ENCODE measurements at places on chromosomes 4 and X. TPM values are rescaled to one million over a fixed set of nuclear protein-coding genes. Genes with fewer than 3 reads are reported as not detected.
A peak's percentile ranks its signal among the peaks of the same experiment; 100 is the strongest.

ASB9 gene
- not detected for total RNA-seq

DNA sequence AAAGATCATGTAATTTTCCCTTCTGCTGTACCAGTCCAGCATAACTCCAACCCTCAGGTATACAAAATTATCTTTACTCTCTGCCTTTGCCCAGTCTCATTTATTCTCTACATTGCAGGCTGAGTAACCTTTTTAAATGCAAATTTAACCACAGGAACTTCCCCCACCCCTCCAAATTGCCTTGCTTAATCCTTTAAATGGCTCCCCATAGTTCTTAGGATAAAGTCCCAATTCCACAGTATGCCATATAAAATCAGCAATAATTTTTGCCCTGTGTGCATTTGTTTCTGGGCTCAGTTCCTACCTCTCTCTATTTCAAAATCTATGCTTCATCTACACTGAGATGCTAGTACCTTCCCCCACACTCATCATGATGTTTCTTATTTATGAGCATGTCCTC is 879.7 kb downstream of the RPA4 start:
- no peak overlapping the region for H3K27ac ChIP-seq
- H3K36me3 ChIP-seq = no peaks in the 10 kb centered on the region
- H3K4me3 ChIP-seq = no peak overlapping the region

ADH7 gene
- total RNA-seq = not detected

DNA sequence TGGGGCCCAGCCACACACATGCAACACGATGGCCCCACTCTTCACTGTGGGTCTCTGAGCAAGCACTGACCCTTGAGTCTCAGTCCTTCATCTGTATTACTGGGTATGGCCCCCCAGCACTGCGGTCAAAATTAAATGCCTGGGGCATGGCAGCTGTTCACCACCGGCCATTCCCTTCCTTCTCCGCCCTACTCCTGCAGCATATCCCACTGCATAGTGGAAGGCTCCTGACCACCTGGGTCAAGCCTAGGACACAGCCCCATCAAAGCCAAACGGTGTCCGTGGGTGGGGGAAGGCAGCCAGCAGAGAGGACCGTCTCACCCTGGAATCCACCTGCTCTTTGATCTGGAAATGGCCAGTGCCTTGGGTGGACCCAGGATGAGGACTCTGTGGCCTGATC is 30.7 kb downstream of the PPP2R2C start:
- no peak overlapping the region for H3K27ac ChIP-seq
- H3K36me3 ChIP-seq = no peaks in the 10 kb centered on the region
- DNase-seq = no peak
- peaks cover 46% of the 10 kb centered on the region for H3K27me3 ChIP-seq
- H3K4me1 ChIP-seq = no peaks in the 10 kb centered on the region

CC2D2A gene
- total RNA-seq = not detected

FAM9A gene
- not detected for total RNA-seq

CLNK gene
- total RNA-seq = not detected

WNK3 gene
- 1.2 TPM for total RNA-seq

CLCN5 gene
- total RNA-seq = 2.5 TPM

DNA sequence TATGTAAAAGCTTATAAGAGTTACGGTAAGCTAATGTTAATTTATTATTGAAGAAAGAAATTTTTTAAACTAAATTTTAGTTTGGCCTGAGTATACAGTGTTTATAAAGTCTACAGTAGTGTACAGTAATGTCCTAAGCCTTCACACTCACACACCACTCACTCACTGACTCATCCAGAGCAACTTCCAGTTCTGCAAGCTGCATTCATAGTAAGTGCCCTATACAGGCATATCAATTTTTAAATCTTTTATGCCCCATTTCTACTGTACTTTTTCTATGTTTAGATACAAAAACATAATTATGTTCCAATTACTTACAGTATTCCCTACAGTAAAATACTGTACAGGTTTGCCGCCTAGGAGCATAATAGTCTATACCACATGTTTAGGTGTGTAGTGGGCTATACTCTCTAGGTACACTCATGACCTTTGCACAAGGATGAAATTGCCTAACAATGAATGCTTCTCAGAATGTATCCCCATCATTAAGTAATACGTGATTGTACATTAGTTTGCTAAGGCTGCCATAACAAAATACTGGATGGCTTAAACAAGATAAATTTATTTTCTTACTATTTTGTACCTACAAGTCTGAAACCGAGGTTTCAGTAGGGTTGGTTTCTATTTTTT is 333.8 kb upstream of the PCDH7 start:
- no peaks in the 10 kb centered on the region for H3K36me3 ChIP-seq
- no peaks in the 10 kb centered on the region for H3K4me1 ChIP-seq
- no peak for DNase-seq
- no peaks in the 10 kb centered on the region for H3K27me3 ChIP-seq
- no peak overlapping the region for H3K27ac ChIP-seq

GRCh38 chrX:119132316-119132715 is 4.7 kb upstream of the KIAA1210 start:
- no peaks in the 10 kb centered on the region for H3K36me3 ChIP-seq
- DNase-seq = no peak
- H3K27ac ChIP-seq = no peak overlapping the region
- H3K27me3 ChIP-seq = peaks cover 4% of the 10 kb centered on the region
- H3K4me1 ChIP-seq = peaks cover 2% of the 10 kb centered on the region
- H3K4me3 ChIP-seq = no peak overlapping the region

- H3K27me3 ChIP-seq = no peaks in the 10 kb centered on the region
- no peak for DNase-seq
- no peaks in the 10 kb centered on the region for H3K36me3 ChIP-seq
- no peak overlapping the region for H3K27ac ChIP-seq
- no peak overlapping the region for H3K4me3 ChIP-seq
Observed at GRCh38 chr4:26813698-26814097, 46.9 kb upstream of the STIM2 start.

DNA sequence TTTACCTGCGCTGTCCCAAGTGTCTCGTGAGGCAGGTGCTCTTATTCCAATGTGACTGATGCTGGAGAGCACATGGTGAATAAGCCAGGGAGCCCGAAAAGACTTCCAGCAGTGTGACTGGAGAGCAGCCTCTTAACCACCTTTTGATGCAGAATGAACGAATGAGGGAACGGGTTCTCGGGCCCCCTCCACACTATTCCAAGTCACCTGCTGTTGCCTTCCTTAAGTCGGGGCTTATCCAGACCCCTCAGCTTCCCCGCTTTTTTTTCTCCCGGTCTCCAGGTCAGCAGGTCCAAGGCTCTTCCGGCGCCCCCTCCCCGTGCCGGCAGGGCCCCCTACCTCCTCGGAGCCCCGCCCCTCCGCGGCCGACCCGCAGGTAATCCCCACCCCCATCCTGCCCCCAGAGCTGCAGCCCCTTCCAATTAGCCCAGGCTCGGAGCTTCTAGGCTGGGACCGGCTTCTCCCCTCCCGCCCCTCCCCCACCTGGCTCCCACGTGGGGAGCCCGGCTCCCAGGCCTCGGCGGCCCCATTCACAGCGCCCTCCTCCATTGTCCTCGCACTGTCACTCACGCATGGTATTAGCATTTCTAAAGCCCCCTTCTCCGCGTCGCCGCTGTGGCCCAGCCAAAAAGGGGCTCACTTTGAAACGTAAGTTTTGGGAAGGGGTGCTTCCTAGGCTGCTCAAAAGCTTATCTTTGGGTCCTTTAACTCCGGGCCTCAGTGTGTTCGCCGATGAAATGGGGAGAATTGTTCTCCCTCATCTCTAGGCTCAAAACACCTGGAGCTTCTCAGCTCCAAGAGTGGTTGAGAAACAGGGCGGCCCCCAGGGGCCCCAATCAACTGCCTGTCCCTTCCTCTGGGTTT is 56.2 kb upstream of the PJA1 start:
- no peak overlapping the region for H3K4me3 ChIP-seq
- no peaks in the 10 kb centered on the region for H3K4me1 ChIP-seq
- no peaks in the 10 kb centered on the region for H3K36me3 ChIP-seq
- no peak overlapping the region for H3K27ac ChIP-seq
- H3K27me3 ChIP-seq = no peaks in the 10 kb centered on the region

DNA sequence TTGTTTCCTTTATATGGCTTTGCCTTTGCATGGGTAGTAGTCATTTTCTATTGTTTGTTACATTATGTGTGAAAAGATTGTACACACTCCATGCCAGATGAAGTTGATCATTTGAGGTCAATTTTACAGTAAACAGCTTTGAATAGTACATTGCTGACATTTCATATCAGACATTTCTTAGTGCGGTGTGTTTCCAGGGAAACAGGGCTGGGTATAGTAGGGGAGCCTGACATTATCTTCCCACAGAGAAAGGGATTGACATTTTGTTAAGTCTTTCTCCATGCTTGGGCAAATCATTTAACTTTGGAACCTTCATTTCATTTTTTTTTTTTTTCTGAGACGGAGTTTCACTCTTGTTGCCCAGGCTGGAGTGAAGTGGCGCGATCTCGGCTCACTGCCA is 5.0 kb downstream of the FUNDC2 start:
- peaks cover 28% of the 10 kb centered on the region for H3K4me1 ChIP-seq
- H3K4me3 ChIP-seq = no peak overlapping the region
- peaks cover 19% of the 10 kb centered on the region for H3K36me3 ChIP-seq
- H3K27me3 ChIP-seq = no peaks in the 10 kb centered on the region
- DNase-seq = no peak

POF1B gene
- not detected for total RNA-seq

DNA sequence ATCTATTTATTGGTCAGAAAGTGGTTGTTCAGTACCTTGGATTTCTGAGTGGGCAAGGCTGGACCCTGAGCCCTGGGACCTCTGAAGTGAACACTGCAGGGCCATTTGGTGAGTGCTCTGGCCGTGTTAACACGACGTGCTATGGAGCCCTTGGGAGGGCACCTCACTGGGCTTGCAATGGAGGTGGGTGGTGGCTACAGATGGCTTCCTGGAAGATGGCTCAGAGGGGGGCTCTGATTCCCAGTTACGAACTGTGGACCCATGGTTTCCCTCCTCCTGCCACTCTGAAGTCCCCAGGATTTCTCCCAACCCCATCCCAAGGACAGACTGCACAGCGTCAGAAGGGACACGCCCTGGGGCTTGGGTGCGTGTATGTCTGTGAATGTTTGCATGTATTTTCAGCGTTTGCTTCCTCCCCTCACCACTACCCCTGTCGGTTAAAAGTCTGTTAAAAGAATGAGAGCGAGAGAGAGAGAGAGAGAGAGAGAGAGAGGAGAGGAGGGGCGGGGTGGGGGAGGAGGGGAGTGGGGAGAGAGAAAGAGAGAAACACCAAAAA is 3.7 kb upstream of the RHOH start:
- H3K27ac ChIP-seq = peak overlapping the region; percentile 99
- H3K4me3 ChIP-seq = peak overlapping the region; percentile 100
- H3K4me1 ChIP-seq = peaks cover 36% of the 10 kb centered on the region
- peak; percentile 76 for DNase-seq

DNA sequence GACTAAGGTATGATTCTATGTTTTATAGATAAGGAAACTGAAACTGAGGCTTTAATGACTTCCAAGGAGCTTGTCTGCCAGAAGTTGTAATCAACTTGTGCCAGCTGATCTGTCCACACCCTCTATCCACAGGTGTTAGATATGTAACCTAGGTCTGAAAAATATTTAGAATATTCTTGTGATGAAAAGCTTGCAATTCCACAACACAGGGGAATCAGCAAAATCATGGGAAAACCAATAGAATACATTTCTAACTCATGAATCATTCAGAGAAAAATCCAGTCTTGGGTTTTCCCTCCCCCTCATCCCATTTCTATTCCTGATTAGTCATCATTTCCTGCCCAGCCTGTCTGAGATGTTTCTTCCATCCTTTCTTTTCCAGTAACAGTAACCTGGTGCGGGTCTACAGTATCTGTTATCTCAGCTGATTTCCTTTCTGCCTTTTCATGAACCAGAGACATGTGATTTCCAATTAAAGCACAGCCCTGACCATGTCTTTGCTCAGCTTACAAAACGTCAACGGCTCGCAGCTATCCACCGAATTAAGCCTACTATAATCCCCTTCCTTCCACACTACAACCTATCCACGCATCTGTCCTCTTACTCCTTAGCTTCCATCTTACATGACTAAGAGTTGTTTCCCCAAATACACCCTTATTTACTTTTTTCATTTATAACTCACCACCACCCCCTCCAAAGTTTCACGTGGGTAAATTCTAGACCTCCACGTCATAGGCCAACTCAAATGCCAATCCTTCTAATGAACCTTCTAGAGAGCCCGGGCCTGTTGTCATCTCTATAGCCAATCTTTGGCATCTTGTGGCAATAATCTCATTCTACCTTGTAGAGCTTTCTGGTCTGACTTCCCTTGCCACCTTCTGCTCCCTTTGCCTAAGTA is 961 bp upstream of the NOCT start:
- DNase-seq = no peak
- peak overlapping the region; percentile 96 for H3K27ac ChIP-seq
- peak overlapping the region; percentile 90 for H3K4me3 ChIP-seq
- no peaks in the 10 kb centered on the region for H3K36me3 ChIP-seq

CUL4B gene
- total RNA-seq = 64.7 TPM

SULT1E1 gene
- total RNA-seq = not detected

GRCh38 chr4:25916870-25917269 is 2.9 kb downstream of the SMIM20 start:
- DNase-seq = no peak
- peaks cover 29% of the 10 kb centered on the region for H3K4me1 ChIP-seq
- no peak overlapping the region for H3K27ac ChIP-seq

GRCh38 chr4:95129821-95130311 is 372.1 kb downstream of the BMPR1B start:
- no peak overlapping the region for H3K4me3 ChIP-seq
- H3K27me3 ChIP-seq = no peaks in the 10 kb centered on the region
- DNase-seq = no peak

F8A2 gene
- total RNA-seq = not detected

FOXR2 gene
- total RNA-seq = not detected

- no peak overlapping the region for H3K27ac ChIP-seq
- no peaks in the 10 kb centered on the region for H3K4me1 ChIP-seq
- no peak for DNase-seq
- H3K27me3 ChIP-seq = no peaks in the 10 kb centered on the region
- no peak overlapping the region for H3K4me3 ChIP-seq
- H3K36me3 ChIP-seq = no peaks in the 10 kb centered on the region
Observed at GRCh38 chrX:127764674-127765073, 287.5 kb downstream of the ACTRT1 start.

SHROOM4 gene
- total RNA-seq = not detected

CFI gene
- total RNA-seq = not detected

DNA sequence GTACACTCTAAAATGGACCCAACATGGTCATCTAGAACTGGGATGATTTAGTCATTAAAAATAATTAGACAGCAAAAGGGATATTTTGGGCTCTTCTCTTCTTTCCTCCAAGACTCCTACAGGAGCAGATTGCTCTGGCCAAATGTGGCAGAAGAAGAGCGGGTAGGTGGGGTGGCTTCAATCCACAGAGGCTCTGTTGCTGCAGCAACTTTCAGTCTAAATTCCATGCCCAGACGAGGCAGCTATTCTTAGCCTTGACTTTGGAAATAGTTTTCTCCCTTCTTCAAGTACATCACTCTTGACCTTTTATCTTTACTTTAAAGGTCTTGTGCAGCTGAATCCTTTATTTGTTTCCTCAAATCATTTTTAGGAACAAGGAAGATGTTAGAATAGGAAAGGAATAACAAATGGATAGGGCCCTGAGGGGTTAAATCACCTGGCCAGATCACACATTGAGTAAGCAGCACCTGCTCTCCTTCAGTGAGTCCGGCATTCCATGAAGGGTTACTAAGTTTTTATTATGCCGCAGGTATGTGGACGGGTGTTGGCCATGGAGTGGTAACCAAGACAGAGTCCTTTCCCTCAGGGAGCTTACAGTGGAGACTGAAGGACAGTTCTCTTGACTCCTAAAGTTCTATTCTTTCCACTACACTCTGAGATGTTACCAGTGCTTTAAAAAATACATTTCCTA is 19.3 kb upstream of the SORBS2 start:
- DNase-seq = no peak
- no peak overlapping the region for H3K4me3 ChIP-seq
- no peaks in the 10 kb centered on the region for H3K4me1 ChIP-seq

ARR3 gene
- not detected for total RNA-seq

UGT2B10 gene
- total RNA-seq = not detected

TTC29 gene
- not detected for total RNA-seq
